ENCODE measurements at places on chromosomes 12 and 14.

GRCh38 chr12:43599066-43599465 is 47.1 kb upstream of the ADAMTS20 start:
- no peak for DNase-seq

- DNase-seq: no peak
These were observed 125.2 kb downstream of the MED13L start for GRCh38 chr12:116152268-116152667.

- DNase-seq: no peak
These were observed 22.1 kb downstream of the ZFP36L1 start for GRCh38 chr14:68770553-68771286.

DNA sequence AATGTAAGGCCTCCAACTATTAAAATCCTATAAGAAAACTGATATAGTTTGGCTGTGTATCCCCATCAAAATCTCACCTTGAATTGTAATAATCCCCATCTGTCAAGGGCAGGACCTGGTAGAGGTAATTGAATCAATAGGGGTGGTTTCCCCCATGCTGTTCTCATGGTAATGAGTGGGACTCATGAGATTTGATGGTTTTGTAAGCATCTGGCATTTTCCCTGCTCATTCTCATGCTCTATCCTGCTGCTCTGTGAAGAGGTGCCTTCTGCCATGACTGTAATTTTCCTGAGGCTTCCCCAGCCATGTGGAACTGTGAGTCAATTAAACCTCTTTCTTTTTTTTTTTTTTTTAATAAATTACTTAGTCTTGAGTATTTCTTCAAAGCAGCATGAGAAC is 31.9 kb downstream of the TSPAN19 start:
- no peak for DNase-seq

DNA sequence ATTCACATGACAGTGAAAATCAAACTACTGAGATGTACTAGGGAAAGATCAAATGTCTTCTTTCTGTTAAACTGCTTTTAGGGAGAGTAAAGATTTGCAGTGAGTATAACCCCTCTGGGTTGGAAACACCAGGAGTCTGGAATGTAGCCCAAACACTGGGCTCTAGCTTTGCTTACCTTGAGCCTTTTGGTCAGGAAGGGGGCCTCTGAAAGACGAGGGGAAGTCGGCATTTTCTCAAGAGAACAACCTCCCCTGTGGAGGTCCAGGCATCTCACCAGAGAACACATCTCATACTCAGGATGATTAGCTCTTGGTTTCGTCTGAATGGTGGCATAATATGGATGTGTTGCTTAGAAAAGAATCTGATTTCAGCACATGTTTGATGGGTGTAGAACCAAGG is 169.0 kb downstream of the ZFP36L1 start:
- DNase-seq: no peak

- no peak for DNase-seq
These were observed 4.3 kb downstream of the HOXC9 start for GRCh38 chr12:54004063-54004840.

- no peak for DNase-seq
These were observed 24.6 kb upstream of the PPFIBP1 start for GRCh38 chr12:27499377-27499776.

DNA sequence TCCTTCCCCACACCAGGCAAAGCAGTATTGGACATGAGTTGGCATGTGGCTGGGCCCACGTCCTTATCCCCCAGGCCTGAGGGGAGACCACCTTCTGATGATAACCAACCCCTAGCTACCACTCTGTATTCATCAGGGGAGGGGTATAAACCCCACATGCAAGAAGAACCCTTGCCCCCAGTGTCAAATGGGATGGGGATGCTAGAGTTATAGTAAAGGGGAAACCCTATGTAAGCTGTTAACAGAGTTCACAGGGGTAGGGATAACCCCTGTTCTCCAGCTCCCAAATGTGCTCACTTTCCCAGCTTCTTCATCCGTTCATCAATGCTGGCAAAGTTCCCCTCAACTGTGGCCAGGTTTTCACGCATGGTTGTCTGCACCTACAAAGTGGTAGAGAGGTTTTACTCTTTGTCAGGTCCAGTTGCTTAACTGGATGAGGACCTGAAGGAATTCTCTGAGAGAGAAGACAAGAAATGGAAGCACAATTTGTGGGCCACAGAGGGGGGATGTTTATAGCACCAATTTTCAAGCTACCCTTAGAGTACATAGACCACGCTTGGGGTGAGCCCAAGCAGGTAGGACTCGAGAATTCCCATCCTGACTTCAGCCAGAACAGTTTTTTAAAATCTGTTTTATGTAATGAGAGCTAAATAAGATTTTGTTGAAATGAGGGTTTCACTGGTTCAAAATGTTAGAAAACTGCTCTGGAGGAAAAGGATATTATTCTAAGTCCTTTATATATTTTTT is 7.9 kb downstream of the MBD6 start:
- no peak for DNase-seq

DNA sequence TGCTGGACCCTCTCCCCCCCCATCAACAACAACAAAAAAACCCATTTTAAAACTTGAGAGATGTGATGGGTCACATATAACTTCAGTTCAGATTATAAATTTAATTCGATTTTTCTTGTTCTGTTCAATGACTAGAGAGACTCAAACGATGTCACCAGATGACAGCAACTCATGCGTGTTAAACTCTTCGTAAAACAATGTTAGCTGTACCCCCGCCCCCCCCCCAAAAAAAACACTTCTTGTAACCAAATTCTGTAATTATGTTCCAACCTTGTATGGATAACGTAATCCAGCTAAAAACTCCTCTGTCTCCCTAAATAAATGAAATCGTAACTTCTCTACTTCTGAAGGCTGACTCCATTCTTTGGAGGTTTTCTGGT is 614 bp upstream of the NACA start:
- no peak for DNase-seq

GRCh38 chr14:69756298-69756697 is 10.6 kb upstream of the SRSF5 start:
- DNase-seq: no peak

GRCh38 chr12:104533134-104533533 is 76.4 kb downstream of the CHST11 start:
- DNase-seq: no peak

- no peak for DNase-seq
These were observed 285.7 kb downstream of the RMST start for GRCh38 chr12:97748298-97748697.

DNA sequence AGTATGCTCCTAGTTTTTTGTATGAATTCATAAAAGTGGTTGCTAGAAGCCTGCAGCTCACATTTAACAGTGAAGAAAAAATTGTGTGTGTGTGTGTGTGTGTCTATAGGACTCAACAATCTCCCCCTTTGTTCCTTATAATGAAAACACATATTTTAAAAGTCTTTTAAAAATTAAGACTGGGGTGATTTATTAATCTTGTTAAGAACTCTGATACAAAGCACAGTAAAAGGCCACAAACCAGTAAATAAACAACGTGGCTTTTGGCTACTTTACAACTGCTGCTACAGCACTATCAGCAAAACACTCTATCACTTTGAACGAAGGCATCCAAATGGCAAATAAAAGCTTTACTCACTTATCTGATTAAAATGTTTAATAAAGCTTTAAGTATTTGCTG is 594 bp upstream of the VCPKMT start:
- DNase-seq: no peak

- DNase-seq: no peak
These were observed 31.9 kb downstream of the PRICKLE1 start for GRCh38 chr12:42557586-42558172.

DNA sequence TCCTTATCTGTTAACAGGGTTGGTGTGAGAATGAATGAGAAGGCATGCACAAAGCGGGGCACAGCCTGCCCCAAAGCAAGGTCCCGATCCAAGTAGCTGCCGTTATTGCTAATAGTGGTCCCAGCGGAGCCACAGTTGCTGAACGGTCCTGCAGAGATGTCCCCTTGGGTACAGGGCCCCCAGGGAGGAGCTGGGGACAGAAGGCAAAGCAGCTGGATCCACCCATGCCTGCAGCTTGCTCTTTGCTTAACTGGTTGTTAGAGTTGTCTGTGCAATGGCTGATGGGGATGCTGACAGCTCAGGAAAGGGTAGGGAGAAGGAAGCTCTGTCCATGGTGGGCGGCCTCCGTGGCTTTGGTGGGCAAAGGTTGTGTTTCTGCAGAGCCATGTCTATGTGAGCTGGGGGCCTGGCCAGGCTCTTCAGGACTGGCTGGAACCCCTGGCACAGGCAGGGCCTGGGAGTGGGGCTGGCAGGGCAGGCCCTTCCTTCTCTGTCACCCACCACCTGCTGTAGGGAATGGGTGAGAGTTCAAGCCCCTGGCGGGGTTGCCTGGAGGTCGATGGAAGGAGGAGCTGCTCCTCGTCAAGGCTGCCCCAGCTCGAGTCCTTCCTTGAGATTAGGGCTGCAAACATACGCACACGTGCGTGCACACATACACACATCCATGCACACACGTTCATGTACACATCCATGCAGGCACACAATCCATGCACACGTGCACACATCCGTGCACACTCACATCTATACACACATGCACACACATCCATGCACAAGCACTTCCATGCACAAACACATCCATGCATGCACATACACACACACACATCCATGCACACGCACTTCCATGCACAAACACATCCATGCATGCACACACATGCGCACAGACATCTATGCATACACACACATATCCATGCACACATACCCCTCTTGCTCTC is 35.4 kb downstream of the NOC4L start:
- no peak for DNase-seq

DNA sequence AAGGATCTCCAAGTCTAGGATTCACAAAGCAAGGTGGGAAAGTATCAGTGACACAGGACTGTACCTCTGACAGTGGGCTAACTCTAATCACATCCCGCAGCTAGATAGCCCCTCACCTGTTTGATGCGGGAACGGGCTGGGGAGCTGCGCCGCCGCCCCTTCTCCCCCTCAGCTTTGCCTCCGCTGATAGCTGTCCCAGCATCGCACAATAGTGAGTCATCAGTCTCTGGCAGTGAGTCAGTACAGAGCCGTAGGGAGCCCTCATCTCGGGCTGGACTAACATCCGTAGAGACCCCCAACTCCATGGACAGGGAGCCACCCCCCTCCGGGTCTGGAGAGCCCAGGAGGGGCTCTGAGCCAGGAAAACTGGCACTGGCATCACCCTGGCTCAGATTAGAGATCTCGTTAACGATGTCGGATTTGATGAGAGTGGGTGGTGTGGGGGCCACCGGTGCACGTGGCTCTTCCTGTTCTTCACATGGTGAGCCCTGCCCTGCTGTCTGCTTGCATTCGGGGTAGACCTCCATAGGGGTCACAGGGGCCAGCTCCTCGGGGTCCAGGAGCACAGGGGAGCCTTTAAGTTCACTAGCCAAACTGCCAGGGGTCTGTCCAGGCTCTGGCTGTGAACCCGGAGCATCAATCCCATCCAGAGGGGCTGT is 10.9 kb downstream of the KMT2D start:
- DNase-seq: no peak

- DNase-seq: no peak
These were observed 343.5 kb upstream of the DDHD1 start for GRCh38 chr14:53496668-53497067.

- no peak for DNase-seq
These were observed 5.1 kb upstream of the SMOC1 start for GRCh38 chr14:69873877-69874780.

DNA sequence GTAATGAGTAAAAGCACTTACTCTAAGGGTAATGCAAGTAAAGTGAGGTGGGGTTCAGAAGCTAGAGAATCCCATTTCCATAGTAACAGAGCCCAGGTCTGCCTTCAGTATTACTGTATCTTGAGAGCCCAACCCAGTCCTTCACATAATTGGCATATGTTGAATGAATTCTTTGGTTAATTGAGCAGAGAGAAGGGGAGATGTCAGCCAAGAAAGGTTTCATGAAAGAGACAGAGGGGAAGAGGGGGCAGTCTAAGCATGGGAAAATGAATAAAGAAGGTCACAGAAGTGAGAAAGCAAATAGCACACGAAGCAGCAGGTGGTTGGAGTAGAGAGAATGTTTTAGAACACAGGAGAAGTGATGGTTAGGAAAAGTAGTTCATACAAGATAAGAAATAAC is 371.1 kb downstream of the SEC23A start:
- DNase-seq: no peak

DNA sequence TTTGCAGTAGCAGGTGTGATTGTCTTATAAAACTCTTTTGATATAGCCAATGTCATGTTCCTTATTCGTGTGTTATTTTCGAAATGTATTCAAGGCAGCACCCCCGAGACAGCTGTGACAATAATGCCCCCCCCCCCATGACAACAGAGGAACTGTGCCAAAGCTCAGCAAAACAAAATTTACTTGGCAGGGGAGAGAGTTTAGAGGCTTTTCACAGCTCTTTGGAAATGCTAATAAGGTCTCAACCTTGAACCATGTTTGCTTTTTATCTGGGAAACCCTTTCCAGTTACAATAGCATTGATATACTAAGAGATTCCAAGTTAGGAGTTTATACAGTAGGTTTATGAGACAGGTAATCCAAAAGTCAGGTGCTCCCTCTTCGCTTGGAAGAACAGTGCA is 56.4 kb upstream of the USP44 start:
- DNase-seq: no peak

DNA sequence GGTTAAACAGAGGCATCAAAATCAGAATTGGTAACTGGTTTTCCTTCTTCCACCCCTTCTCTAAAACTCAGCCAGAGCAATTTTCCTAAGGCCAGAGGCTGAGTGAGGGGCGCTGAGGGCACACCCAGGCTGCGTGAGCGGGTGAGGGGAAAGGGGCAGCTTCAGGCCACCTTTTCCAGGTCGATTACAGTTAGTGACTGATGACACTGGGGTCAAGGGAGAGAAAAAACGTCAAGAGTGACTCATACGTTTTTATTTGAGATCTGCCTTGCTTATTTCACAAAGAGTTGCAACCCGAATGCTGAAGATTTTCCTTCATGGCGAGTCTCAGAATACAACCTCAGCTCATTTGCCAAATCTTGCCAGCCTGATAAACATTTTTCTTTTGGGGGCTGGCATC is 46.7 kb upstream of the EVL start:
- DNase-seq: no peak

- no peak for DNase-seq
These were observed 37.1 kb downstream of the CMAS start for GRCh38 chr12:22083167-22083566.

GRCh38 chr14:96874127-96874526 is 76.9 kb downstream of the VRK1 start:
- no peak for DNase-seq

GRCh38 chr12:119181944-119182343 is 3.2 kb downstream of the HSPB8 start:
- DNase-seq: no peak

- no peak for DNase-seq
These were observed 30.6 kb downstream of the ATG14 start for GRCh38 chr14:55381040-55381439.

GRCh38 chr12:90280564-90281058 is 572.0 kb upstream of the ATP2B1 start:
- DNase-seq: no peak
